ENCODE measurements at places on chromosomes 7 and 10. TPM values are rescaled to one million over a fixed set of nuclear protein-coding genes. Genes with fewer than 3 reads are reported as not detected.

The OR9A2 gene
- total RNA-seq, result not detected

The ABCA13 gene
- not detected for total RNA-seq

The STK31 gene
- 0.19 TPM for total RNA-seq

The SPDYE1 gene
- total RNA-seq, result not detected

The CDHR1 gene
- 0.68 TPM for total RNA-seq

The EPO gene
- total RNA-seq, result not detected

The ITPRID1 gene
- not detected for total RNA-seq

The VENTX gene
- total RNA-seq, result not detected

The FERD3L gene
- total RNA-seq, result not detected

The GIMAP5 gene
- 350 TPM for total RNA-seq

The EIF3A gene
- 167 TPM for total RNA-seq

The STEAP1B gene
- total RNA-seq, result 24.5 TPM

The IL15RA gene
- total RNA-seq, result 15.7 TPM

The UPP1 gene
- 13.2 TPM for total RNA-seq

The SYT15B gene
- total RNA-seq, result 0.51 TPM
